CD4-positive, alpha-beta T cell treated with Interferon gamma for 1 hour (primary cell): ENCODE measurements at places on chromosomes 2 and 18.

DNA sequence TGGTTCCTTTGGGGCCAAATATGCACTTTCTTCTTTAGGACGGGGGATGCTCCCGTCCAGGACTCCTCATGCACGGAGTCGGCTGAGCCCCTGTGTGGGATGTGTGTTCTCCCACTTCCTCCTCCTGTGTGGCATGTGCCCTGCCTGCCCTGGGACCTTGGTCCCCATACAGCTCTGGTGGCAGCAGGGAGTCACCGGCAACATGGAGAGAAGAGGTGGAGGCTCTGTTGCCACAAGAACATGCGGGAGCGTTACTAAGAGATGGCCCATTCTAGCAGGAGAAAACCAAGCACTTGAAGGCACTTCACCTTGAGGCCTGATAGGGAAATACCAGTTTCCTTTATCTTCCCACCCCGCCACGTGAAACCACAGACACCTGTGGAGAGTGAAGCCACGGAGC, 98.0 kb downstream of the DDX1 start:
- DNase-seq, result no peak

DNA sequence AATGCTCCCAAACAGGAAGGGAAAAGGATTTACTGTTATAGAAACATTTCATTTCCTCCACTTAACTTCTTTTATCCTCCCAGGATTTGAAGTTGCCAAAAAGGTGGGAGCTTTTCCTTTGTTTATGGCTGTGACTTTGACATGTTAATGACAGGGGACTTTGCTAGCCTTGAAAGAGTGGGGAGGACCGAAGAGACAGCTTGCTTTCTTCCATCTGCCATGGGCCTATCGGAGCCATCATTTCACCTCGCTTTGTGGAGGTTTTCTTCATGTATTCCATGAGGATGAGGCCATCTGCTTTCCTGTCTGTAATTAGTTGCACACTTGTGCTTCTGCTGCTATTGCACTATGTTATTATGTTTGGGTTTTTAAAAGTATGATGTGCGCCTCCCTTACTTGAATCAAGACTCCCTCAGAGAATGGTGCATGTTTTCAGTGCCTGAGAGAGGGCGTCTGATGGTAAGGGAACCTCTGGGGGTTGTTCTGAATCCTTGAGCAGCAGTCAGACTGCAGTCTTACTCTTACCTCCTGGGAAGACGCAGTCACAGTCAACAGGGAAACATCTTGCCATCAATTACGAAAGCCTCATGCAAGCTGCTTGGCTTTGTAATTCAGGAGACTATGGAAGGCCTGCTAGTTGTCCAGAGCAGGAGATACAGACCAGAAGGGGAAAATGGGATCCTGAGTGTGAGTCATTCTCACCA, 173.3 kb upstream of the MGAT5 start:
- DNase-seq, result no peak

GRCh38 chr18:75527848-75528685, 100.6 kb upstream of the SMIM21 start:
- no peak for DNase-seq

DNA sequence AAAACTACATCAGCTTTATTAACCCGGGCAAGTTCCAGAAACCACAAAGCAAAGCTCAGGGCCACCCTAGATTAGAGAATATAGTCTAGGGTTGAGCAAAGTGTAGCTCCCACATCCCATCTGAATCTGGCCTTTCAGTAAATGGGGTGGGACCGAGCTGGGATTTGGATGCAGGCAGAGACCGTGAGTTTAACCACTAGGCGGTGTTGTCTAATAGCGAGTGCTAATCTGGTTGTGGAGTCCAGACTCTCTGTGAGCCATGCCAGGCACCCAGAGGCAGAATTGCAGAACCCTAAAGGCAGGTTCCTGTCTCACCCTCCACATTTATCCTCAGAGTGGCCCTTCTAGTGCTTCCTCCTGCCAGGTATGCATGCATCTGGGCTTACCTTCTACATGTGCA, 435.9 kb downstream of the TSN start:
- DNase-seq, result no peak

GRCh38 chr2:9658972-9659371, 28.2 kb upstream of the YWHAQ start:
- no peak for DNase-seq

DNA sequence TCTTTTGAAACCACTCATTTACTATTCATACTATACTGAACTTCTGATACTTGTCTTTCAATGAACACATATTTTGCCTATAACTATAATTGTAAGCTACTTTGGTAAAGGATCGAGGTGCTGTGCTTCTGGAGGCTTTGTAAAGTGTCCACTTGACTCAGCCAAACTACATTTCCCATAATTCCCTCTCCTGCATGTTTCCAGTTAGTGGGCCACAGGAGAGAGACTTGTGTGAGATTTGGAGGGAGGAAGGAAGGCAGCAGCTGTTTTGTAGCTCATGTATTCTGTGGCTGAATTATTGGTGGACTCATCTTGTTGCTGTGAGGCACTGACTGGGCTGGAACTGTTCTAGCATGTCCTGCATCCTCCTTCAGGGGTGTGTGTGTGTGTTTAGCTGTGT, 328.8 kb downstream of the ARL6IP6 start:
- DNase-seq, result no peak

DNA sequence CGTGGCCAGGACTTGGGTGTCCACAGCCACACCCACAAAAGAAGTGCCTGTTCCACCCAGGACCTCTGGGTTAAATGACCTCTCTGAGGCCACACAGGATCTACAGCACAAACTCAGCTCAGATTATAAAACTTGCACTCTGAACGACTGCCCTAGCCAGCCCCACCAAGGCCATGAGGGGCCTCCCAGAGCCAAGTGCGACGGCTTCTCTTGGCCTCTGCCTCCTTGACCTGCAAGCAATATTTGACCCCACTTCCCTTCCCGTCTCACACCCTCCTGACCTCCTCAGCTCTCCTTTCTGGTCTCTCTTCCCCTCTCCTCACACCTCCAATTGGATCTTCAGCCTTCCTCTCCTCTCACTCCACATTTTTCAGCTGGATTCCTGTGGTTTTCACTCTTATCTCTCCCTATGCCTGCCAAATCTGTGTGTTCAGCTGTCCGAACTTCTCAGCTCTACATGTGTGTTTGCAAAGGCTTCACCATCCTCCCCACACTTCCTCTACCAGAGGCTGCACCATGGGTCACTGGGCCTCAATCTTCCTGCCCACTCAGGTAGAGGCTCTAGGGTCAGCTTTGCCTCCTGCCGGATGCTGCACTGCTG, 25.3 kb upstream of the STEAP3 start:
- no peak for DNase-seq

GRCh38 chr2:214699236-214699635, 110.2 kb downstream of the BARD1 start:
- DNase-seq, result no peak

DNA sequence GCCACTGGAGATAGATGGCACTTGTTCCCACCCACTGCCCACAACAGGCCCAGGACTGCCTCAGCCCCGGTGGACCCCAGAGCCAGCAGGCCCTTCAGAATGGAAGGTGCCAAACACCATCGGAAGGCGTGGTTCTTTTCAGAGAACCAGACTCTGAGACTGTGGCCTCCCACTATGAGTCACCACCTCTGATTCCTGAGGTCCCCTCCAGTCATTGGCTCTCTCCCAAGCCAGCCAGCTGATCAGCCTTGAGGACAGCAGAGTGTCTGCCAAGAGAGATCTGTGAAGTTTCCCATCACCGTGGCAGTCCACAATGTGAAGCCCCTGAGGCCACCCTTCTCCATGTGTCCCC, 10.4 kb upstream of the MAP3K2 start:
- peak; percentile 54 for DNase-seq

DNA sequence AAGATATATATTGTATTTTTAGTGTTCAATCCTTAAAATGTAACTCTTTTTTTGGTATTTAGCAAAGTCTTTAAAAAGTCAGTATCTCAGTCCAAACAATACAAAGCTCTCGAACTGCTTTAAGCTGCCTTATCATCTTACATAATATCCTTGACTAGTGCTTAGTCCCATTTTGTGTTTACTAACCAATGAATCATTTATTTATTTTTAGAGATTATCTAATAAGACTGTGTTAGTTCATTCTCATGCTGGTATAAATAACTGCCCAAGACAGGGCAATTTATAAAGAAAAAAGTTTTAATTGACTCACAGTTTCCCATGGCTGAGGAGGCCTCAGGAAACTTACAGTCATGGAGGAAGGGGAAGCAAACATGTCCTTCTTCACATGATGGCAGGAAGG, 248.3 kb upstream of the KYNU start:
- no peak for DNase-seq

DNA sequence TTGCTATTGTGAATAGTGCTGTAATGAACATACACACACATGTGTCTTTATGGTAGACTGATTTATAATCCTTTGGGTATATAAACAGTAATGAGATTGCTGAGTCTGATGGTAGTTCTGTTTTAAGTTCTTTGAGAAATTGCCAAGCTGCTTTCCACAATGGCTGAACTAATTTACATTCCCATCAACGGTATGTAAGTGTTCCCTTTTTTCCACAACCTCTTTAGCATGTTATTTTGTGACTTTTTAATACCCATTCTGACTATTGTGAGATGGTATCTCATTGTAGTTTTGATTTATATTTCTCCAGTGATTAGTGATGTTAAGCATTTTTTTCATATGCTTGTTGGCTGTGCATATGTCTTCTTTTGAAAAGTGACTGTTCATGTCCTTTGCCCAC, 86.7 kb downstream of the TTC27 start:
- DNase-seq, result no peak

DNA sequence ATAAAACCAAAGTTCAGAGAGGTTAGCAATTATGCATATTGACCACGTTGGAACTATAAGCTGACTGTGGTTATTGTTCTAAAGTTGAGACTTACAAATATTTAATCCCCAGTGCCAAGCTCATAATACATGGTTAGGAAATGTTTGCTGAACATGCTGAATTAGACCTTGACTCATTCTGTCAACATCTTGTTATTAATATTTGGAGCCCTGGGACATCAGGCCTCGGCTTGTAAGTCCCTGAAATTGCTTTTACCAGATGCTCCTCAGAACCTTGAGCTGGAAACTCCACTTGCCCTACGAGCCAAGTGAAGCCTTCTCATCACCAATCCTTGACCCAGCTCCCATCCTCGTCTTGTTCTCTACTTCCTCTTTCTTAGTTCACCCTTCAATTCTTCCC, 21.2 kb downstream of the DYNAP start:
- no peak for DNase-seq

- DNase-seq, result no peak
These were observed 295.4 kb upstream of the CRIM1 start for GRCh38 chr2:36060133-36060532.

GRCh38 chr18:77162580-77162979, 30.0 kb upstream of the MBP start:
- DNase-seq, result no peak

- DNase-seq, result no peak
These were observed 40.5 kb upstream of the ATG16L1 start for GRCh38 chr2:233210843-233211547.

DNA sequence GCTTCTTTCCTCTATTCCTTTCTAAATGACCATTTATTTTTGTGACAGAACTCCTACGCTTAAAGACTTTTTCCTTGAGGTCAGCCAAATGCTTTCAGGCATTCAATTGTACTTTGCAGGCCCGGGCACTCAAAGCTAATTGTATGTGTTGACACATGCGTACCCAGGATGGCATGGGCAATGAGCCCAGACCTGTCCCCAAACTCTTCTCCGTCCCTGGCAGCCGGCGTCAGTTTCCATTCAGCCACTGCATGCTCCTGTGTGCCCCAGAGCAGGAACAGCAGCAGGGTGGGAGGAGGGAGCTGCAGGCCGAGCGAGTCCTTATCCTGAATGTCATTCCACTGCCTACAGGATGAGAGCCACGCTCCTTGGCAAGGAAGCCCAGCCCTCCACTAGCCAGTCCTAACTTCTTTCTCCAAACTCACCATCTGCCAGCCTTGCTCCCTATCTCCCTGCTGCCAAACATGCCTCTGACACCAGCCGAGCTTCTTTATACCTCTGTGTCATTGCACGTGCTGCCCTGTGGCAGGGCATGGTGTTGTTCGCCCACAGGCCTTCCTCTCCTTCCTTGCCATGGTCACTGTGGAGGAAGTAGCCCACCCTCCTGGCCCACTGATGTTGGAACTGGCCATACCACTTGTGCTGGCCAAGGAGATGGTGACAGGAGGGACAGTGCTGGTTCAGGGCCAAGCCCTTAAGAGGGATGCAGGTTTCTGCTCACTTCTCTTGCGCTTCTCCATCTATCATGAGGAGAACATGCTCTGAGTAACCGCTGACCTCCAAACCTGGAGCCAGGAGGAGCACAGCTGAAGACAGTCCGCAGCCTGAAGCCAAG, 116.9 kb upstream of the FHL2 start:
- no peak for DNase-seq

GRCh38 chr2:108898315-108899082, 90.5 kb downstream of the EDAR start:
- no peak for DNase-seq

- peak; percentile 78 for DNase-seq
These were observed 71.7 kb downstream of the NCAPH start for GRCh38 chr2:96407041-96407918.

- DNase-seq, result no peak
These were observed 118.8 kb upstream of the CTAGE1 start for GRCh38 chr18:22536558-22536957.

DNA sequence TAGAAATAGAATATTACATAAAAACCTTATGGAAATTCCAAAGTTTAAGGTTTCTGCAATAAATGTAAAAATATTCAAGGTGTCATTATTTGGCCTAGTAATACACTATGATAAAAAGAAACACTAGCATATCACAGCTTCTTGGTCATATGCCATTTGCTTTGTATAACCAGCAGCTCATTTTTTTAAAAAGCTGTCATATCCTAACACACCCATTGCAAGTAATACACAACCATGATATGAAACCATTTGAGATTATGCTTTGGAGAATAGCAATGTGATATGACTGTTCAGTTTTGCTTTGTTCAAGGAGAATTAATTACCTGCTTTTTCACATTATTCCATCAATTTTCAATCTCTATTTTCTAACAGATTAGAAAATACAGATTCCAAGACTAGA, 149.0 kb downstream of the IKZF2 start:
- no peak for DNase-seq

GRCh38 chr2:696463-696862, 19.3 kb upstream of the TMEM18 start:
- DNase-seq, result peak; percentile 54
